ENCODE measurements at places on chromosomes 3 and 15. TPM values are rescaled to one million over a fixed set of nuclear protein-coding genes. Genes with fewer than 3 reads are reported as not detected.

- no peak overlapping the region for H3K4me3 ChIP-seq
- H3K27me3 ChIP-seq, result no peaks in the 10 kb centered on the region
- H3K36me3 ChIP-seq, result no peaks in the 10 kb centered on the region
- no peak for DNase-seq
- no peak overlapping the region for H3K27ac ChIP-seq
- no peaks in the 10 kb centered on the region for H3K4me1 ChIP-seq
Observed at GRCh38 chr3:184465883-184466412, 86.1 kb downstream of the CHRD start.

GRCh38 chr3:126732281-126733060 is 28.4 kb downstream of the CHCHD6 start:
- DNase-seq, result no peak
- no peaks in the 10 kb centered on the region for H3K36me3 ChIP-seq
- H3K4me3 ChIP-seq, result no peak overlapping the region
- H3K4me1 ChIP-seq, result peaks cover 5% of the 10 kb centered on the region

The PTPRG gene
- total RNA-seq, result not detected

DNA sequence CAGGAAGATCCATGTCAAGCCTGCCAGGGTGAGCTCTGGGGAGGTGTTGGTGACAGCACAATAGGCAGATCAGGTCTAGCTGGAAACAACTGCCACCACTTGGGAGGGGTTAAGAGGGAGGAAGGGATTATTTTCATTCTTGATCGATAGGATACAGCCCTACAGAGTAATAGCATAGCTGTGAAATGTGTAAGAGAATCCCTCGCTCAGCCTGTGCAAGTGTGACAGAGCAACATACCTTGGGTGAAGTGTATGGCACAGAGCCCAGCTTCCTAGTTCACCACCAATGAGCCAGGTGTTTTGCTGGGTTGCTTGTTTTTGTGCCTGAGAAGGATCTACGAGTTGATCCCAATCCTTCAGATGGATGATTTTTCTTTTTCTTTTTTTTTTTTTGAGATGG is 9.2 kb upstream of the DCUN1D1 start:
- no peak overlapping the region for H3K27ac ChIP-seq
- no peak for DNase-seq
- no peaks in the 10 kb centered on the region for H3K27me3 ChIP-seq
- H3K4me1 ChIP-seq, result no peaks in the 10 kb centered on the region

DNA sequence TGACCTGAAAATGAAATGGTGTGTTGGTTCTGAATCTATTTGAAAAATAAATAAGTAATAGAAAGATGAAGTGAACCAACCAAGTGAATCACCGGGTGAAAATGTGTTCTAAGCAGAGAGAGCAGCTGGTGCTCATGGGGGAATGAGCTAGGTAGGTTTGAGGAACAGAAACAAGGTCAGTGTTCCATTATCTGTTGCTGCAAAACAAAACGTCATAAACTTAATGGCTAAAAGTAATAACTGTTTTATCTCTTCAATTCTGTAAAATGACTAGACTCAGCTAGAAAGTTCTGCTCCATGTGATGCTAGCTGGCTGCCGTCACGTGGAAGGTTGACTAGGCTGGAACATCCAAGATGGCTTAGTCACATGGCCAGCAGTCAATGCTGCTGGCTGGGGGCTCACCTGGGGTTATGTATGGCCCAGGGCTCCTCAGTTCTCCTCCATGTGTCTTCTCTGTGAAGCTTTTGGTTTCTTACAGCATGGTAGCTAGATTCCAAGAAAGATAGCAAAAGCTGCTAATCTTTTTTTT is 13.3 kb upstream of the SH3BP5 start:
- no peaks in the 10 kb centered on the region for H3K36me3 ChIP-seq
- H3K4me1 ChIP-seq, result peaks cover 43% of the 10 kb centered on the region
- DNase-seq, result no peak
- H3K27ac ChIP-seq, result no peak overlapping the region

The BCHE gene
- total RNA-seq, result not detected

The RETNLB gene
- not detected for total RNA-seq

DNA sequence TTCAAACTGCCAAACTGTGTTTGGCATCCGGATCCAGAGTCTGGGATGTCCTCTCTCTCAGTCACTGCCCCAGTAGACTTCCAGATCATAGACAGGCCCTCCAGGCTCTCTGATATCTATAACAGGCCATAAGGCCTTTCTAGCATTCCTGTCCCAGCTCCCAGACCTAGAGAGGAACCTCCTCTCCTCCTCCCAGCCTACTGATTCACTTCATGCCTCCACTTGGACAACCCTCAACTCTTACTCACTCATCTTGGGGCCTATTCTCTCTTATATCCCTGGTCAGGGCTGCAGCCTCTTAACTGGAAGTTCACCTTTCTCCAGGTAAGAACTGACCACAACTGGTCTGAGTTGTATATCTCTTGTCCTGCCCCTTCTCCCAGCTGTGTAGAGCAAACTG is 253.7 kb upstream of the TRIM42 start:
- H3K4me3 ChIP-seq, result no peak overlapping the region
- no peaks in the 10 kb centered on the region for H3K4me1 ChIP-seq
- no peak for DNase-seq
- no peak overlapping the region for H3K27ac ChIP-seq
- H3K27me3 ChIP-seq, result no peaks in the 10 kb centered on the region

DNA sequence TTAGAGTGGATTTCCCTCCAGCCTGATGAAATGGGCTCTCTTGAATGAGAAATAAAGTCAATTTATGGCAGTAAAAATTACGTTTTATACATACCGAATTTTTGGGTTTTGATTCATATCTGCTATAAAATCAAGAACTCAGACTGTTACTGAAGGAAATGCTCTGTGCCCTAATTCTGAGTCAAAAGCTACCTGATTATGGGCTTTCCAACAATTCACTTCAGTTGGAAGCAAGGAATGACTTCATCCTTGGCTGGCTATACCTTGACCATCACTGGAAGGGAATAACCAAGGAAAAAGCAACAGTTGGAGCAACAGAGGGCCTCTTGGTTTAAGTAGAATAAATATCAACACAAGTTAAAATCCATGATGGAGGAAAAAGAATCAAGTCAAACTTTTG is 88.6 kb downstream of the ZNF385D start:
- no peak for DNase-seq
- H3K27ac ChIP-seq, result no peak overlapping the region
- H3K27me3 ChIP-seq, result no peaks in the 10 kb centered on the region

DNA sequence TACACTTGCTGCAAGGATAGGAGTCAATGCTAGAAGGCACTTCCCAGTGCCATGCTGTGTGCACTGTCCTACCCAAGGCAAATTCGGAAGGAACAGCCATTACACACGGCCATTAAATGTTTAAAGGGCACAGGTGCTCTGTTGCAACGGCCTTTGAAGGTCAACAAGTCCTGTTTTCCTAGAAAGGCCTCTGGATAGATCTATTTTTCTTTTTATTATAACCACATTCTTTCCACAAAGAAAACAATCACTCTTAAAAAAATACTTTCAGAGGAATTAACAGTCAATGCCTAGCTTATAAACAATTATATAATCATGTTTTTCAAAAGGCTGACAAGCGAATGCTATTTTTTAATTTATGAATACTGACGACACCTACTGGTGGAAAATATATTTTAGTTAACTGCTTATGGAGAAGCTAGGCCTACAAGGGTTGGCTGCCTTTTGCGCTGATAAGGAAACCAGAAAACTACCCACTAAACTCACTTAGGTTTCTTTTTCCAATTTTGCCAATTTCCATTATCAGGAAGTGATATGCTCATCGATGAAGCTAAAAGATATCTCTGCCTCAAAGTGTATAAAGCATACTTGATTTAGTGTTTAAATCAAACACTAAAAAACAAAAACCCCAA is 2.4 kb downstream of the ARHGEF3 start:
- peaks cover 59% of the 10 kb centered on the region for H3K4me1 ChIP-seq
- no peaks in the 10 kb centered on the region for H3K27me3 ChIP-seq
- H3K36me3 ChIP-seq, result no peaks in the 10 kb centered on the region
- no peak for DNase-seq
- H3K4me3 ChIP-seq, result peak overlapping the region; percentile 75
- H3K27ac ChIP-seq, result peak overlapping the region; percentile 70

DNA sequence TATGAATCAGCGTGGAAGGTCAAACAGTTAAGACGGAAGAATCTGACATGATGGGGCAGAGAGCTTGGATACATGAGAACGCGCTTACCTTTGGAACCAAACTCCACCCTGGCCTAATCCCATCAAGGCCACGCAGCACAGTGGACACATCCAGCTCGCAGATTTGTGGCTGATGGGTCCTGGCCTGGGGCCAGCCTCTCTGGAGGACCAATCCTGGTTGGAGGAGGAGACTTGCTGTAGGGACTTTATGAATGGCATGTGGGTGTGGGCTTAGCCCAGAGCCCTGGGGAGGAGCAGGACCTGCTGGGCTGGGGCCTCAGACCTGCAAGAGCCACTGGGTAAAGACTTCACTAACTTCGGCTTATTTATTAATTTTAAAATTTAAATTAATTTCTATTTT is 73.4 kb upstream of the ANKRD34C start:
- H3K27me3 ChIP-seq, result peaks cover 11% of the 10 kb centered on the region
- no peaks in the 10 kb centered on the region for H3K36me3 ChIP-seq
- H3K4me3 ChIP-seq, result no peak overlapping the region
- no peaks in the 10 kb centered on the region for H3K4me1 ChIP-seq

The LYSMD2 gene
- 25.1 TPM for total RNA-seq

The PRTG gene
- total RNA-seq, result not detected

- no peak overlapping the region for H3K27ac ChIP-seq
- no peaks in the 10 kb centered on the region for H3K4me1 ChIP-seq
- H3K27me3 ChIP-seq, result no peaks in the 10 kb centered on the region
- no peak for DNase-seq
- no peak overlapping the region for H3K4me3 ChIP-seq
Observed at GRCh38 chr3:6679510-6679909, 181.4 kb upstream of the GRM7 start.

- DNase-seq, result peak; percentile 74
- H3K36me3 ChIP-seq, result no peaks in the 10 kb centered on the region
- H3K4me1 ChIP-seq, result peaks cover 30% of the 10 kb centered on the region
- H3K27me3 ChIP-seq, result no peaks in the 10 kb centered on the region
- peak overlapping the region; percentile 12 for H3K27ac ChIP-seq
Observed at GRCh38 chr15:45637552-45638033, 2.8 kb downstream of the SQOR start.

GRCh38 chr3:177725165-177725564 is 527.9 kb upstream of the TBL1XR1 start:
- H3K27me3 ChIP-seq, result no peaks in the 10 kb centered on the region
- DNase-seq, result no peak
- H3K4me1 ChIP-seq, result peaks cover 8% of the 10 kb centered on the region

- no peak overlapping the region for H3K4me3 ChIP-seq
- H3K4me1 ChIP-seq, result no peaks in the 10 kb centered on the region
- H3K27ac ChIP-seq, result no peak overlapping the region
- no peak for DNase-seq
- no peaks in the 10 kb centered on the region for H3K27me3 ChIP-seq
Observed at GRCh38 chr3:142694225-142694624, 29.6 kb upstream of the TRPC1 start.

GRCh38 chr3:105842943-105843342 is 25.9 kb downstream of the CBLB start:
- H3K4me1 ChIP-seq, result peaks cover 34% of the 10 kb centered on the region
- no peaks in the 10 kb centered on the region for H3K27me3 ChIP-seq
- no peak overlapping the region for H3K4me3 ChIP-seq
- no peak overlapping the region for H3K27ac ChIP-seq
- no peaks in the 10 kb centered on the region for H3K36me3 ChIP-seq
- no peak for DNase-seq

GRCh38 chr3:157023226-157023625 is 136.7 kb downstream of the CCNL1 start:
- H3K4me1 ChIP-seq, result no peaks in the 10 kb centered on the region
- H3K27ac ChIP-seq, result no peak overlapping the region
- no peak for DNase-seq
- no peak overlapping the region for H3K4me3 ChIP-seq
- no peaks in the 10 kb centered on the region for H3K27me3 ChIP-seq
- H3K36me3 ChIP-seq, result no peaks in the 10 kb centered on the region

DNA sequence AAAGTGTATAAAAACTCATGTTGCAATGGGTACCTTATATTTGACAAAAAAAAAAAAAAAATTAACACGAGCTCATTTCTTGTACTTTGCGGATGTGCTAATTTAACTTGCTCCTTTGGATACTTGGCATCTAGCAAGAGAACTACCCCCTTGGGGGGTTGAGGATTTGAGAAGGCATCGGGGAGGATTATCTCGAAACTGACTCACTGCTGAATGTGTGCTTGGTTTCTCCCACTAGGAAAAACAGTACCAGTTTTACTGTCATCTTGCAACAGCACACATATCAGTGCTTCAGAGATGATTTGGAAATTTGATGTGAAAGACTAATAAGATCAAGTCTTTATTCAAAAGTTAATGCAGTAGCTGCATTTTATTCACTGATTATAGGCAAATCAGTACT is 891 bp downstream of the EXOG start:
- H3K27ac ChIP-seq, result no peak overlapping the region
- H3K36me3 ChIP-seq, result no peaks in the 10 kb centered on the region
- DNase-seq, result no peak
- peaks cover 10% of the 10 kb centered on the region for H3K4me1 ChIP-seq

GRCh38 chr3:146142757-146143156 is 18.2 kb downstream of the PLOD2 start:
- no peaks in the 10 kb centered on the region for H3K4me1 ChIP-seq
- DNase-seq, result no peak
- no peak overlapping the region for H3K27ac ChIP-seq
- H3K36me3 ChIP-seq, result no peaks in the 10 kb centered on the region

DNA sequence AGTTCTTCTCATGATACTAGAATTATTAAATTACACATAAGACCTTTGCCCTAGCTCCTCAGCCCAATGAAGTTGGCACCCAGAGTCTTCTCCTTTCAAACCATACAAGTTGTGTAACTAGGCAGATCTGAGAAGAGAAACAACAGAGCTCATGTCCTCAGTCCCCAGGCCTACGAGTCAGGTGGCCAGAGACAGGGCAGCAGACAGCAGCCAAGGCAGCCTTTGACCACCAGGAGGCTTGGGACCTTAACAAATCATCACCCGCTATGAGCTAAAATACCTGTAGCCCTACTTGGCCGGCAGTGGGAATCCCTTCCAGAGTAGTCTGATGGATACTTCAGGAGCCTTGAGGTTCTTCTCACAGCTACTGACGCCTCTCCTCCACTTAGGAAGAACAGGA is 18.3 kb downstream of the STIMATE start:
- H3K4me1 ChIP-seq, result peaks cover 11% of the 10 kb centered on the region
- H3K4me3 ChIP-seq, result no peak overlapping the region
- no peak for DNase-seq
- H3K27ac ChIP-seq, result no peak overlapping the region

- no peak overlapping the region for H3K27ac ChIP-seq
- DNase-seq, result no peak
- no peaks in the 10 kb centered on the region for H3K36me3 ChIP-seq
- H3K27me3 ChIP-seq, result no peaks in the 10 kb centered on the region
- H3K4me1 ChIP-seq, result peaks cover 10% of the 10 kb centered on the region
Observed at GRCh38 chr15:52254391-52254790, 41.2 kb downstream of the MYO5C start.

The GASK1A gene
- not detected for total RNA-seq

DNA sequence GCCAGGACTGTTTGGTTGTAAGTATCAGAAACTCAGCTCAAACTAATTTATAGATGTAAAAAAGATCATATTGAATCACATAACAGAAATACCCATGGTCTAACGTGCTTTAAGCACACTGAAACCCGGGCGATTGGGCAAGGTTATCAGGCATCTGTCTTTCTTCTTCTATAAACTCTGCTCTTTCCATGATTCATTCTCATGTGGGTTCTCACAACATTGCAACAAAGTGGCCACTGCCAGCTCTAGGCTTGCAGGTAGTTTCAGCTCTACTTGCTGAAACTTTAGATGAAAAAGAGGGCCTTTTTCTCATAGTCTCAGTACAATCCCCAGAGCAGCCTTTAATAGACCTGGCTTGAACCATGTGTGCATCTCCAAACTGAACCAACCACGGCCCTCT is 456.1 kb downstream of the MFSD1 start:
- no peak for DNase-seq
- no peaks in the 10 kb centered on the region for H3K27me3 ChIP-seq
- no peaks in the 10 kb centered on the region for H3K4me1 ChIP-seq

Measured in CD8-positive, alpha-beta memory T cell (primary cell).